ENCODE measurements at places on chromosomes 11 and 22.
A peak's percentile ranks its signal among the peaks of the same experiment; 100 is the strongest.

DNA sequence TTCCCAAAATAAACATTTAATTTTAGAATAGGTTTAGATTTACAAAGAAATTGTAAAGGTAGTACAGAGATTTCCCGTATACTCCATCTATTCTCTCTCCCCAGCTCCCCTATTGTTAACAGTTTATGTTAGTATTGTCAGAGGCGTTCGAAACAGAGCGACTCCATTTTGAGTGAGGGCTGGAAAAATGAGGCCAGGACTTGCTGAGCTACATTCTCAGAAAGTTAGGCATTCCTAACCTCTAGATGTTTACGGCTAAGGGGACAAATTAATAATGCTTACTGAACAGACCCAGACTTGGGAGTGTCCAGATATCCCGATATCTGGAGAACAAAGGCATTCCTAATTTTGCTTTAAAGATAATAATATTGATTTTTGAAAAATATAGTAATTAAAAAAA, 12.4 kb upstream of the NUP160 start:
- no peaks in the 10 kb centered on the region for H3K27me3 ChIP-seq
- no peaks in the 10 kb centered on the region for H3K36me3 ChIP-seq
- H3K27ac ChIP-seq: no peak overlapping the region
- no peak for DNase-seq

DNA sequence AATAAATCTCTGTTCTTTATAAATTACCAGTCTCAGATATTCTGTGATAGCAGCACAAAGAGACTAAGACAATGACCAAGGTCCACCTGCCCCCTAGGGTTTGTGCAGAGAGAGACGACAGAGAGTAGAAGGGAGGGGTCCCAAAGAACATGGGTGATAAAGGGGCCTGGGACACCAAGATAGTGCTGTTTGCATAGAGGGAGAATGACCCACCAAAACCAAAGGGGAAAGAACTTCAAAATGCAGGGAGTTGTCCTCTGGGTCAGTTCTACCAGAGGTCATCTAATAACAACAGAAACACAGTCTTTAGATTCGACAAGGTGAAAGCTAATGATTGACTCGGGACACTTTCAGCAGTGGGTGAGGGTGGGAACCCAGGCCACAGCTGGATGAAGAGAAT, 23.7 kb downstream of the FAM227A start:
- H3K27me3 ChIP-seq: no peaks in the 10 kb centered on the region
- H3K4me1 ChIP-seq: no peaks in the 10 kb centered on the region
- no peak for DNase-seq
- H3K36me3 ChIP-seq: no peaks in the 10 kb centered on the region

GRCh38 chr22:37190262-37190780, 2.3 kb upstream of the C1QTNF6 start:
- no peak overlapping the region for H3K4me3 ChIP-seq
- H3K4me1 ChIP-seq: peaks cover 38% of the 10 kb centered on the region
- no peak for DNase-seq

DNA sequence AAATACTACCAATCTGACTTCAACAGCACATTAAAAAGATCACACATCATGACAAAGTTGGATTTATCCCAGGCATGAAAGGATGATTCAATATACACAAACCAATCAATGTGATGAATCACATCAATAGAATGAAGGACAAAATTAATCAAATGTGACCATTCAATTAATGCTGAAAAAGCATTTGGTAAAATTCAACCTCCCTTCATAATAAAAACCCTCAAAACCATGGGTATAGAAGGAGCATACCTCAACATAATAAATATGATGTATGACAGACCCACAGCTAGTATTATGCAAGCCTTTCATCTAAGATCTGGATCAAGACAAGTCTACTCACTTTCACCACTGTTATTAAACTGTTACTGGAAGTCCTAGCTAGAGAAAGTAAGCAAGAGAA, 921.7 kb upstream of the RAG2 start:
- no peaks in the 10 kb centered on the region for H3K27me3 ChIP-seq
- H3K4me3 ChIP-seq: no peak overlapping the region
- H3K4me1 ChIP-seq: no peaks in the 10 kb centered on the region
- H3K27ac ChIP-seq: no peak overlapping the region
- DNase-seq: no peak

GRCh38 chr11:67371189-67371910, 2.0 kb downstream of the CLCF1 start:
- H3K27me3 ChIP-seq: no peaks in the 10 kb centered on the region
- peak overlapping the region; percentile 98 for H3K27ac ChIP-seq
- 0 out of 2 replicates have a peak, but pooled peaks cover 5% of the 10 kb centered on the region for H3K36me3 ChIP-seq
- peak overlapping the region; percentile 81 for H3K4me3 ChIP-seq
- DNase-seq: peak; percentile 86
- H3K4me1 ChIP-seq: peaks cover 60% of the 10 kb centered on the region
